NCI-H1417 (cell line): ENCODE measurements at places on chromosomes 2 and 18.

DNA sequence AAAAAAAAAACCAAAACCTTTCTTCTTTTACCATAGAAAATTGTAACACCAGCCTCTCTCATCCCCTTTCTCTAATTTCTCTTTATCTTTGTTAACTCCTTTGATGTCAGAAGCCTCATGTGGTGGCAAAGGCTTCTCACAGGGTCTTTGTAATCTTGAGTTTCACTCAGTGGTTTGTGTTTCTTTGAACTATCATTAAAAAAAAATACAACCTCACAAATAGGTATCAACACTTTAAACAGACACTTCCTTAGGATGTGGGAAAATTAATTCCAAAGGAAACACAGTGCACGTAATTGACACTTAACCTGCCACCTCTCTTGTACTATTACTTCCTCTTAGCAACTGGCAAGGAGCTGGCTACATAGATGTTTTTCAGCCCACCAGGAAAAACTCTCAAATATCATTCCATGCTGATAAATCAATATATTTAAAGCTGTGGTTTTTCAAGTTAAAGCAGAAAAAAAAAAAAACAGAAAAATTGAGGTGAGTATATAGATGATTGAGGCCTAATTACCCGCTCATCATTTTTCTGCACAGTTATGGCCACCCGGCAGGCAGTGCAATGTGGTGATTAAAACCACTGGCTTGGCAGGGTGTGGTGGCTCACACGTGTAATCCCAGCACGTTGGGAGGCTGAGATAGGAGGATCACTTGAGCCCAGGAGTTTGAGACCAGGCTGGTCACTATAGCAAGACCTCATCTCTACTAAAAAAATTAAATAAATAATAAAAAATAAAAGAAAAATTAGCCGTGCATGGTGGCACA is 193.5 kb downstream of the MYO3B start:
- no peak for DNase-seq

GRCh38 chr2:45834372-45834771 is 182.9 kb downstream of the PRKCE start:
- DNase-seq: no peak

DNA sequence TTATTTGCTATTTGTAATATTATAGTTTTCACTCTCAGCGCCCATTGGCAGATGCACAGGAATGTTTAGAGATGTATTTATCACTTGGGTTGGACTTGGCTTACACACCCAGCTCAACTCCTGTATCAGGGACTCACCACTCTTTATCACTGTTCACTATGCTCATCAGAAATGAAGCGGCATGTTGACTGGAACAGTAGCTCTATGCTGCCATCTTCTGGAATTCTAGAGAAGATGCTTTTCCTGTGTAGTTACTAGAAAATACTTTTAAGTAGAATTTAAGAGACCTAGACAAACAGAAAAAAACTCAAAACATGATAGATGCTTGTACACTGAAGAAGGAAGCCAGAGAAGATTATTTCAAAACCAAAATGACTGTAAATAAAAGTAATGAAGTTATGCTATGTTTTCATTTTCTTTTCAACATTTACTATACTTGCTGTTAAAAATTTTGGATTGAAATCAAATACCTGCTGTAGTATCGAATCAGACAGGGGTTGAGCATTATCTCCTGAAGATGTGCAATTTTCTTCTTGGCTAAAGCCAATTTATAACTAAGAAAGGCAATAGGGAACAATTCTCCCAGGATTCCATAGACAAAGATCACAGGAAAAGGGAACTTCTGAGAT is 47.4 kb upstream of the NXPH2 start:
- peak; percentile 32 for DNase-seq

DNA sequence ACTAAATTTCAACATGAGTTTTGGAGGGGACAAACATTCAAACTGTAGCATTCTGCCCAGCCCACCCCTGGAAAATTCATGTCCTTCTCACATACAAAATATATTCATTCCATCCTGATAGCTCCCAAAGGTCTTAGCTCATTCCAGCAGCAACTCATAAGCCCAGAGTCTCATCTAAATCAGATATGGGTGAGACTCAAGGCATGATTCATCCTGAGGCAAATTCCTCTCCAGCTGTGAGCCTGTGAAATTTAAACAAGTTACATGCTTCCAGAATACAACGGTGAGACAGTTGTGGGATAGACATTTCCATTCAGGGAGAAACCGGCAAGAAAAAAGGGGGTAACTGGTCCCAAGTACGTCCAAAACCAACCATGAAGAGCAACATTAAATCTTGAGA is 43.5 kb upstream of the FAHD2A start:
- no peak for DNase-seq

DNA sequence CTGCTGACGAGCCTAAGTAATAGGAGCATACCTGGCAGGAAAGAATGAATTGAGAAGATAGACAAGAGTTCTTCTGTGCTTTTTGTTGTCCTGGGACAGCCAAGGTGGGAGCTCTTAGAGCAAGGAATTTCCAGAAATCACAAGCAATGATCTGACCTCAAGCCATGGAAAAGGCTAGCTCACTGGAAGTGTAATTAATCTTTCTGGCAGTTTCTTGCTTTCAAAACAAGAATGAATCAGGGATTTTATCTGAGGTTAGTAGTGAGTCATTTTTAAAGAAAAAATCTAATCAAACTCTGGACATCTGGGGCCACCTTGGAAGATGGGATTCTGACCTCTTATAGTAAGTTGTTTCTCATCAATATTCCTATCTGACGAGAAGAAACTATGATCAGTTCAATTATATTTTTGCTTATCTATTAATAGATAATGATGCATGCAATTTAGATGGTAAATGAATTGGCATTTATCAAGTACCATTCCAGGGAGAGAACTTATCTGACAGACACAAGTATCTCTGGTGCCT is 98.0 kb downstream of the ADCYAP1 start:
- DNase-seq: no peak

DNA sequence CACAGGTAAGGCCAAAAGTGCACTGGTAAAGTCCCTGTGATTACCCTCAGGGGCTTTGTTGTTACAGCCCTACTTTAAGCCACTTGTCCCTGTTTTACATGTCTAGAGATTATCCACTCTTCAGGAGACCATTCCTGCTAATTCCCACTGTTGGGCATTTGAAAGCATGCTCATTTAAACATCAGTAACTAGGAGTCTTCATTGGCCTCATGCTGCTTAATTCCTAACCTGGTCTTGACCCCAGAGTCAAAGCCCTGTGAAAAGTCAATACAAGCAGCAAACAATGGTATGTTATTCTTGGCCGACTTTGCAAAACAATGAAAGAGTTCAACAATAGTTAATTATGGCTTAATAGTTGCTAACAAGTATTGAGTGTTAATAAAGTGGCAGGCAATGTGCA is 23.2 kb downstream of the AFF3 start:
- no peak for DNase-seq
